ENCODE measurements at places on chromosomes 13 and 19. TPM values are rescaled to one million over a fixed set of nuclear protein-coding genes. Genes with fewer than 3 reads are reported as not detected.

The PEAK3 gene
- not detected for polyA plus RNA-seq

The AMER2 gene
- polyA plus RNA-seq: 0.35 TPM

The NECTIN2 gene
- polyA plus RNA-seq: 139 TPM

The LILRB3 gene
- polyA plus RNA-seq: 0.76 TPM

The KLK3 gene
- polyA plus RNA-seq: 0.68 TPM

The TRPC4 gene
- polyA plus RNA-seq: 7.9 TPM

The FAM216B gene
- polyA plus RNA-seq: not detected

The ODAD3 gene
- polyA plus RNA-seq: 1.4 TPM

The ENOX1 gene
- 8.8 TPM for polyA plus RNA-seq

The CCNA1 gene
- 1.2 TPM for polyA plus RNA-seq

The RYR1 gene
- polyA plus RNA-seq: 9.6 TPM

The ARHGAP45 gene
- 7.2 TPM for polyA plus RNA-seq

The FXYD1 gene
- polyA plus RNA-seq: 18.6 TPM

The AZU1 gene
- polyA plus RNA-seq: 0.81 TPM

The CPB2 gene
- polyA plus RNA-seq: 0.27 TPM

The CYP2F1 gene
- polyA plus RNA-seq: 0.28 TPM

The TNFSF13B gene
- polyA plus RNA-seq: 2.9 TPM

The FUZ gene
- 33.9 TPM for polyA plus RNA-seq

The SIGLECL1 gene
- polyA plus RNA-seq: not detected

The FBXO17 gene
- 88.0 TPM for polyA plus RNA-seq

The ZNF77 gene
- polyA plus RNA-seq: 9.7 TPM

The ELAVL3 gene
- 0.05 TPM for polyA plus RNA-seq

The KLK2 gene
- 0.27 TPM for polyA plus RNA-seq

The CFAP97D2 gene
- not detected for polyA plus RNA-seq

The ZNF653 gene
- polyA plus RNA-seq: 9.6 TPM

The TNNI3 gene
- polyA plus RNA-seq: 3.3 TPM

The CBLC gene
- 5.3 TPM for polyA plus RNA-seq

The SPHK2 gene
- 19.9 TPM for polyA plus RNA-seq

The CYSLTR2 gene
- 0.37 TPM for polyA plus RNA-seq

The IZUMO1 gene
- 1.1 TPM for polyA plus RNA-seq

The CGB5 gene
- polyA plus RNA-seq: not detected

The PRKACA gene
- polyA plus RNA-seq: 96.2 TPM

The PLEKHF1 gene
- 1.2 TPM for polyA plus RNA-seq

The IL11 gene
- 1.4 TPM for polyA plus RNA-seq

The MISP3 gene
- polyA plus RNA-seq: 4.6 TPM

The ZNF793 gene
- 38.0 TPM for polyA plus RNA-seq

The ZFP36 gene
- polyA plus RNA-seq: 31.9 TPM

The CRX gene
- polyA plus RNA-seq: 0.15 TPM

The TMEM255B gene
- 5.4 TPM for polyA plus RNA-seq

The PDE4C gene
- 0.75 TPM for polyA plus RNA-seq

The AP1M1 gene
- 58.8 TPM for polyA plus RNA-seq

The PLK5 gene
- polyA plus RNA-seq: 0.23 TPM

All from left kidney (tissue), 8 donors.